ENCODE measurements at places on chromosomes 7 and 10. TPM values are rescaled to one million over a fixed set of nuclear protein-coding genes. Genes with fewer than 3 reads are reported as not detected.

DNA sequence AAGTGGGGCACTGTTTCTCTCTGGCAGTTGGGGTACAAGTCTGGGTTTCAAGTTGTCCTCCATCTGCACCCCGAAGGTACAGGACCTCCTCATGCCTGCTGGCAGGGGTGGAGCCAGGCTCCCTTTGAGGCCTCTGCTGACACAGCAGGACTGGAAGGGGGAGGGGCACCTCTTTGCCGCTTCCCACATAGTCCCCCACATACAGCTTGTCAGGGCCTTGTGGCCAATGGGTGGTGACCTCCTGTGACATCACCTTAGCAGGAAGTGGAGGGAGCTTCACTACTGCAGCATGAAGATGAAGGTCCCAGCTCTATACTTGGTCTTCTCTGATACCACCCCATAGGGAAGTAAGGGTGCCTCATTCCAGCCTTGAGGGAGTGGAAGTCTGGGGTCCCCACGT is 167.8 kb downstream of the RAMP3 start:
- no peak overlapping the region for H3K4me3 ChIP-seq
- H3K27ac ChIP-seq: no peak overlapping the region
- no peak for DNase-seq
- H3K4me1 ChIP-seq: no peaks in the 10 kb centered on the region

The MALRD1 gene
- 0.57 TPM for total RNA-seq

The RPEL1 gene
- total RNA-seq: not detected

- no peaks in the 10 kb centered on the region for H3K27me3 ChIP-seq
- H3K4me3 ChIP-seq: no peak overlapping the region
- DNase-seq: no peak
Measured at GRCh38 chr10:77898323-77899079, 28.1 kb downstream of the DLG5 start.

DNA sequence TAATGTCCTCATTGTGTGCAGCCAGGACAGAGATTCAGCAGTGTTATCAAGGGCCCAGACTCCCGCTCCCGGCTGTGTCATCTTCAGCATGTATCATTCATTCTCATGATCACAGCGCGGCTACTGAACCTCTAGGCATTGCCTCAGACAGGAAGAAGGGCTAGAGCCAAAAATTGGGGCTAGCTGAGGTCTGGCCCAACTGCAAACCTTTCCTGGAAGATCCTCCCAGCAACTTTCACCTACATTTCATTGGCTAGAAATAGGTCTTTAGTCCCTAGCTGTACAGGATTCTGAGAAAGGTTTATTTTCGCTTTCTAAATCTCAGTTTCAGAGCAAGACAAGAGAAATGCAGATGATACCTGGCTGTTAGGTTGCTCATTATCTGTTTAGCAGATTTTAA is 81.9 kb downstream of the CREM start:
- peaks cover 49% of the 10 kb centered on the region for H3K4me1 ChIP-seq
- no peaks in the 10 kb centered on the region for H3K27me3 ChIP-seq
- H3K4me3 ChIP-seq: no peak overlapping the region
- H3K27ac ChIP-seq: peak overlapping the region; percentile 66
- DNase-seq: no peak

DNA sequence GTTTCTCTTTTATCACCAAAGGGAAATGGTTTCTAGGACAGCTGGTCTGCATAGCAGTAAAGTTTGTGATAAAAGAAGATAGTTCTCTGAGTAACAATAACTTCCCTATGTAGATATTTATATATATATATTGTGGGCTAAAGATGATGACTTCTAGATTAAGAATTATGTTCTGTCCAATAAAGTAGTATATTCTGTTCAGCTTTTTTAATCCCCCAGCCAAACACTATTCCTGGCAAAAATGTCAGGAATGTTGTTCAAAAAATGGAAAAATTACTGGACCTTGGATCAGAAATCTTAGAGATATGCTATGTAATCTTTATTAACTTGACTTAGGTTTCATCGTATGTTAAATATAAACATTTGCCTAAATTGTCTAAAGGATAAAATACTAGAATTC is 136.3 kb upstream of the GNAI1 start:
- H3K27ac ChIP-seq: no peak overlapping the region
- H3K4me1 ChIP-seq: no peaks in the 10 kb centered on the region
- H3K36me3 ChIP-seq: no peaks in the 10 kb centered on the region
- H3K27me3 ChIP-seq: no peaks in the 10 kb centered on the region
- H3K4me3 ChIP-seq: no peak overlapping the region

The GIMAP1 gene
- not detected for total RNA-seq

- H3K4me1 ChIP-seq: no peaks in the 10 kb centered on the region
- DNase-seq: peak; percentile 72
- H3K36me3 ChIP-seq: no peaks in the 10 kb centered on the region
- H3K4me3 ChIP-seq: no peak overlapping the region
Measured at GRCh38 chr7:77759294-77759889, 38.8 kb downstream of the TMEM60 start.

DNA sequence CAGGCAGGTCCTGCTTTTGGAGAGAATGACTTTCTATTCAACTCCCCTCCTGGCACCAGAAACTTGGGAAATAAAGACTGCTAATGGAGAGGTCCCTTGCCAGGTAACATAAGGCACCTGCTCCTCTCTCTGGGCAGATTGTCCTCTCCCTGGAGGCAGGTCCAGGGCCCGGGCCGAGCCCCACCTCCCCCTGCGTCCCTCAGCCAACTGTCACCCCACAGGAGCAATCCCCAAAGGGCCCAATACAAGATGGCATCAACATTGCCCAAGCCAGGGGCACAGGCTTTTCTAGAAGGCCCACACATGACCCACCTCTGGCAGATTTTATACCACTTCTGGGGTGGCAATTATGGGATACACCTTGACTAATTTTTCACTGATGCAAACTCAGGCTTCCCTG is 145.2 kb downstream of the HERPUD2 start:
- H3K4me1 ChIP-seq: peaks cover 7% of the 10 kb centered on the region
- H3K27ac ChIP-seq: no peak overlapping the region
- H3K4me3 ChIP-seq: no peak overlapping the region
- DNase-seq: no peak
- H3K27me3 ChIP-seq: no peaks in the 10 kb centered on the region

- no peak overlapping the region for H3K4me3 ChIP-seq
- DNase-seq: no peak
- no peaks in the 10 kb centered on the region for H3K27me3 ChIP-seq
- no peak overlapping the region for H3K27ac ChIP-seq
- H3K4me1 ChIP-seq: peaks cover 11% of the 10 kb centered on the region
Measured at GRCh38 chr7:22128528-22128920, 182.8 kb upstream of the CDCA7L start.

DNA sequence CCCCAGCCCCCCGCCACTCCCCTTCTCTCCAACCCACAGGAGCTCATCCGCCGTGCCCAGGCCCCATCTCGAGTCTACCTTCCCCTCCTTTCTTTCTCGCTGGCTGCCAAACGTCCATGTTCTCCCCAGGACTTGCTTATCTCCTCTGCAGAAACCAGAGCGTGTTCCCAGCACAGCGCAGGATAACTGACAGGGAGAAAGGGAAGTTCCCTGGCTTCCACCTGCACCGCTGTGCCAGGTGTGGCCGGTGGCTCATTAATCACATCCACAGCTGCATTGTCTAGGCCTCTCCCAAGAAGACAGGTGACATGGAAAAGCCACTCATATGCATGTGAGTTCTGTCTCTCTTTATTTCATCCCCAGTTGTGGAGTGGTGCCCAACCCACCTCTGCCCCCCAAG is 113.2 kb downstream of the ITIH5 start:
- H3K27ac ChIP-seq: no peak overlapping the region
- H3K27me3 ChIP-seq: no peaks in the 10 kb centered on the region
- no peaks in the 10 kb centered on the region for H3K4me1 ChIP-seq
- no peak overlapping the region for H3K4me3 ChIP-seq

DNA sequence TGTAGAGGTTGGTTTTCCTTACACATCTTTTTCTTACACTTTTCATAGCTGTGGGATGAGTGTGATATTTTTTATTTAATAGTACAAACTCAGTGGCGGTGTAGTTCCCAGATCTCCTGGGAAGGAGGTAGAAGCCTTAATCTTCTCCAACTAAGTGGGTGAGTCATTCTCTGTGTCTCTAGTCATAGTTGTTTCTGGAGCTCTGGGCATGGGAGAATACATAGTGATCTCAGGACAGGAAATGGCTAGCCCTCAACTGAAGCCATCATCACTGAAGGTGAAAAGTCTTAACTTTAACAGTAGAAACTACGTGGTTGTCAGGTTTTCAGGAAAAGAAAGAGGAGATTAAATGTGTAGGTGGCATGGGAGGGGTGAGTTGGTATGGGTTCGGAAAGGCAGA is 319.4 kb upstream of the FZD8 start:
- H3K27ac ChIP-seq: no peak overlapping the region
- no peaks in the 10 kb centered on the region for H3K4me1 ChIP-seq
- H3K27me3 ChIP-seq: no peaks in the 10 kb centered on the region
- no peaks in the 10 kb centered on the region for H3K36me3 ChIP-seq
- H3K4me3 ChIP-seq: no peak overlapping the region

- H3K27ac ChIP-seq: peak within 1 kb of the TSS; percentile 68
- no peaks in the 10 kb centered on the region for H3K36me3 ChIP-seq
- DNase-seq: peak; percentile 53
- H3K4me1 ChIP-seq: peaks cover 21% of the 10 kb centered on the region
- H3K4me3 ChIP-seq: peak within 1 kb of the TSS; percentile 69
Measured at GRCh38 chr7:103989200-103989784, at the start of gene RELN. Gene RELN (minus strand): TSS chr7:103989658. CDS start chr7:103989356, 302 bp downstream.

GRCh38 chr7:21544303-21544656 is 1.4 kb downstream of the DNAH11 start:
- peaks cover 78% of the 10 kb centered on the region for H3K27me3 ChIP-seq
- no peak for DNase-seq
- no peak overlapping the region for H3K27ac ChIP-seq
- H3K4me3 ChIP-seq: no peak overlapping the region
- H3K36me3 ChIP-seq: no peaks in the 10 kb centered on the region
- no peaks in the 10 kb centered on the region for H3K4me1 ChIP-seq

GRCh38 chr10:121696854-121697253 is 98.6 kb upstream of the FGFR2 start:
- H3K27me3 ChIP-seq: no peaks in the 10 kb centered on the region
- H3K27ac ChIP-seq: no peak overlapping the region
- no peaks in the 10 kb centered on the region for H3K36me3 ChIP-seq
- no peak overlapping the region for H3K4me3 ChIP-seq

DNA sequence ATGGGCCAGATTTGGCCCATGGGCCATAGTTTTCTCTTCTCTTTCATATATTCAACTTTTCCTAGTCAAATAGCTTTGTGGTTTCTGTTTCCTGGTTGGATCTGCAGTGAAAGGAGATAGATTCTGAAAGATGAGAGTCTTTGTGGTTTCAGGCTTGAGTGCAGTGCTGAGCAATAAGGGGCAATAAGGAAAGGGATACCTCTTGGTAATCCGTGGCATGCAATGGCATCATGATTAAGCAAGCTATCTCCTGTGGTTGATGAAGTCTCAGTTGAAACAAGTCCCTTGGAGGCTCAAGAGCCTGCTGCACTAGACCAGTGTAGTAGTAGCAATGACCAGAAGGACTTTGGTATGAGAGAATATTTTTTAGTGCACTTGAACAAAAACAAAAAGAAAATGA is 187.7 kb upstream of the CNTNAP2 start:
- no peaks in the 10 kb centered on the region for H3K27me3 ChIP-seq
- H3K4me3 ChIP-seq: no peak overlapping the region
- H3K4me1 ChIP-seq: no peaks in the 10 kb centered on the region
- no peak overlapping the region for H3K27ac ChIP-seq

GRCh38 chr7:132656846-132657776 is 80.8 kb upstream of the PLXNA4 start:
- H3K36me3 ChIP-seq: no peaks in the 10 kb centered on the region
- H3K4me1 ChIP-seq: peaks cover 11% of the 10 kb centered on the region
- DNase-seq: peak; percentile 24

DNA sequence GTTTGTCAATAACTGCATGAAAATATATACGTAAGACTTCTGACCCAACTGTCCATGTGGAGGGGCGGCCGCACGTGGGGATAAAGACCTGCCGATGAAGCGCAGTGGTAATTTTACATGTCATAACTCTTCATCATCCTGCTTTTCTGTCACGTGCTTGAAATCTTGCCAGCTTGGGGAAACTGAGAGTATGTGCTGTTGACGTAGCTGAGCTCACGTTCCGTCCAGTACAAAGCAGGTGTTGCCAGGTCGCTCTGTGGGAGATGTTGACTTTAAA is 105.1 kb downstream of the INPP5A start:
- DNase-seq: no peak
- no peaks in the 10 kb centered on the region for H3K27me3 ChIP-seq
- H3K27ac ChIP-seq: no peak overlapping the region
- no peaks in the 10 kb centered on the region for H3K36me3 ChIP-seq
- no peak overlapping the region for H3K4me3 ChIP-seq

GRCh38 chr10:126060261-126060931 is 164.0 kb downstream of the FANK1 start:
- no peaks in the 10 kb centered on the region for H3K27me3 ChIP-seq
- peak; percentile 33 for DNase-seq
- no peaks in the 10 kb centered on the region for H3K36me3 ChIP-seq

The NKX2-3 gene
- total RNA-seq: not detected

DNA sequence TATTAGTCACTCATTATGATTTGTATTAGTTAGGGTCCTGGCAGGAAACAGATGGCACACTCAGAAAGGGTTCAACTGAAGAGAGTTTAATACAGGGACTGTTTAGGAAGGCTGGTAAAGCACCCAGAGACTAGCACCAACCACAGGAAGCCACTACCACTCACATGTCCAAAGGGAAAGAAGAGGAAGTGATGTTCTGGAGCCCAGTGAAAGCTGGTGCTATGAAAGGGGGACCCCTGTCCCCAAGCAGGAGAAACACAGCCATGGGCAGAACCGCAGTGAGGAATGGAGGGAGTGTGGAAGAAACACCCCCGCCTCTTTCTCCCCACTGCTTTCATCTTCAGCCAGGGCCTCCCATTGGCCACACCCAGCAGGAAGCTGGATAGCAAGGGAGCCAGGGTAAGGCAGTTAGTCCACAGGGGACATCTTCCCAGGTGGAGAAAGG is 3.2 kb upstream of the VSIR start:
- H3K4me1 ChIP-seq: no peaks in the 10 kb centered on the region
- no peak overlapping the region for H3K4me3 ChIP-seq
- H3K36me3 ChIP-seq: no peaks in the 10 kb centered on the region
- peaks cover 17% of the 10 kb centered on the region for H3K27me3 ChIP-seq
- no peak overlapping the region for H3K27ac ChIP-seq

DNA sequence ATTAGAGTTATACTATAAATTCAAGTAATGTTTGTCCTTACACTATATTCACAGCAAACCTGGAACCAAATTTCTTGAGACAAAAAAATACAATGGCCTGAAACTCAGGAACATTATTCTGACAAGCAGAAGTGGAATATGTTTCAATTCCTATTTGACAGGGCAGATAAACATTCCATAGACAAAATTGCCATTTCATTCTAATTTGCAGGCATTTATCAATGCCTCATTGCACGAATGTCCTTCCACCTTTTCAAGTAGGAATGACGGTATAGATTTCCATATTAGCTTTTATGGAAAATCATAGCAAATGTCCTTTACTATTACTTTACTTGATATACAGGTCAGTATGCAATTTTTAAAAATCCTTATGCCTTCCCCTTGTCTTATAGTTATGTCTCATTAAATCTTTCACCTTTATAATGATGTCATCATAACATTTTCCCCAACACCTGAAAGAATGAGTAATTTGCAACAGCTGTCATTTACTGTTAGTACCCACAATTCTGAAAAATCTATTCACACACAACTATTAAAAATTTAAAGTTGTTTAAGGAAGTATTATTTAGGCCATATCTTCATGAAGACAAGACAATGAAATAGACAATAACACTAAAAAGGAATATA is 299.7 kb upstream of the SEMA3C start:
- H3K27me3 ChIP-seq: no peaks in the 10 kb centered on the region
- no peak for DNase-seq
- H3K36me3 ChIP-seq: no peaks in the 10 kb centered on the region
- no peaks in the 10 kb centered on the region for H3K4me1 ChIP-seq
- H3K4me3 ChIP-seq: no peak overlapping the region

The PDE1C gene
- total RNA-seq: 0.67 TPM

Measured in cardiac muscle cell (in vitro differentiated cells and primary cell).